Ascending aorta (tissue), 2 donors: ENCODE measurements at places on chromosomes 13 and 19.

- H3K27me3 ChIP-seq, result no peaks in the 10 kb centered on the region
- H3K27ac ChIP-seq, result no peak overlapping the region
- DNase-seq, result no peak
These were observed 3.0 kb upstream of the C19orf81 start for GRCh38 chr19:50646074-50646807.

- no peaks in the 10 kb centered on the region for H3K36me3 ChIP-seq
- H3K4me3 ChIP-seq, result no peak overlapping the region
- H3K27me3 ChIP-seq, result no peaks in the 10 kb centered on the region
These were observed 651 bp downstream of the CEACAM7 start for GRCh38 chr19:41687419-41687818.

DNA sequence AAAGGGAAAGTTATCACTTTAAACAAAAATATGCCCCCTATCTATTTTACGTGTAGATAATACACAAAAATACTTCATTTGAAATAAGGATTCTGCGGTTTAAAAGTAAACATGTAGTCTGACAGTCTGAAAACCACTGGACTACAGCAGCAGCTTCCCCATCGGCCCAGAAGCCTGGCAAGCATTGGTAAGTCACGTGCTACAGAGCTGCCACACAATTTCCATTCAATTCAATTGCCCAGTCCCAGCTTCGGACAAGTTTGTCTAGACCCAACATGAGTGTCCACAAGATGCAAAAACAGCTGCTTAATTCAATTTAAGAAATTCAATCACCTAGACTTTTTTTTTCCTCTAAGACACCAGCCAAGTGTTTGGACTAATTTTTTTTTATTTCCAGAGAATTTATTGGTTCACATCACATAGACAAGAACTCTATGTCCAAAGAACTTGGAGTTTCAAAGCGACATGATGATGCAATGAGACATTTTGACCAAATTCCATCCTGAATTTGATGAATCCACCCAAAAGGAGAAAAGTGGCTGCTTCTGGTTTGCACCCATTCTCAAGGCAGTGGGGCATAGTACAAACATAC is 458.9 kb downstream of the COG6 start:
- no peaks in the 10 kb centered on the region for H3K36me3 ChIP-seq
- no peaks in the 10 kb centered on the region for H3K27me3 ChIP-seq
- H3K4me3 ChIP-seq, result no peak overlapping the region
- H3K27ac ChIP-seq, result peak overlapping the region; percentile 81
- no peaks in the 10 kb centered on the region for H3K4me1 ChIP-seq

DNA sequence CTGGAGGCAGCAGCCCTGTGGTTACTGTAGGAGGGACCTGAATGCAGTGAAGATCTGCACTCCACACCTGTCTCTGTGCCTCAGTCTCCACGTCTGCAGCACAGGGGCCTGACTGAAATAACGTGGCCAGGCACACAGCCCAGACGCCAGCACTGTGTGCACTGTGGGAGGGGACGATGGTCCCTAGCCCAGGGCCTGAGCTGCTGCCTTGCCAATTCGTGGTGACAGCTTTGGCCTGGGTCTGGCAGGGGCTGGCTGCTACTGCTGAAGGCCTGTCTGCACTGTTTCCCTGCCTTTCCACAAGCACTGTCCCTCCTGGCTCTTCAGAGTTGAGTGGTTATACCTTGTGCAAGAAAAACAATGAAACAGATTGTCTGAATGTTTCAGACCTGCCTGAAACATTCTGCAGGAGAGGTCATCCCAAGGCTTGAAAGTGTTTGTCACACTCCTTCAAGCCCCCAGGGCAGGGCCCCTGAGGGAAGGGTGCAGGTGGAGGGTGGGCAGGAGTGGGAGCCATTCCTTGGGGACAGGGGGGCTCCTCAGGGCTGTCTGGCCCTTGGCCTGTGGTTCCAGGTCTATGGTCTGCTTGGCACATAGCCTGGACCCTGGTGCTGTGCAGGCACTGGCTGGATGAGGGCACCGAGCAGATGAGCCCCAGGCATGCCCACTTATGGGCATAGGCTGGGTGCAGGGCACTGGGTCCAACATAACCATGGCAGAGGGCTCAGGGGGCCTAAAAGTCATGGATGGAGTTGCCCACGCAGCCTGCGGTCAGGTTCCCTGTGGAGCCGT is 38.7 kb upstream of the LDLR start:
- no peaks in the 10 kb centered on the region for H3K27me3 ChIP-seq
- DNase-seq, result no peak

DNA sequence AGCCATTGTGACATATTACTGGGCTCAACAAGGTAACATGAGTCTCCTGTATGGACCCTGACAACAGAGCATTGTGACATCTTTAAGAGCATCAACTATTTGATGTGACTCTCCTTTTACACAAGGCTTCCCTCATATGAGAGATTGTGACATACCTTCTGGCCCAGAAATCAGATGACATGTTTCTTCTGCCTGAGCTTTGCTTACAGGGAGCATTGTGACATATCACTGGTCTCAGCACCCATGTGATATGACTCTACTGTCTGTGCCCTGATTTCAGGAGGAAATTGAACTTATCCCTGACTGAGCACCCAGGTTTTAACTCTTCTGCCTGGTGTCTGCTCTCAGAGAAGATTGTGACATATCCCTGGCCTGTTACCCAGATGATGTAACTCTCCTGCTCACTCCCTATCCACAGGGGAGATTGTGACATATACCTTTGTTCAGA is 15.9 kb upstream of the ZNF681 start:
- H3K4me3 ChIP-seq, result no peak overlapping the region
- no peaks in the 10 kb centered on the region for H3K27me3 ChIP-seq
- no peak overlapping the region for H3K27ac ChIP-seq
- H3K4me1 ChIP-seq, result no peaks in the 10 kb centered on the region
- no peak for DNase-seq

DNA sequence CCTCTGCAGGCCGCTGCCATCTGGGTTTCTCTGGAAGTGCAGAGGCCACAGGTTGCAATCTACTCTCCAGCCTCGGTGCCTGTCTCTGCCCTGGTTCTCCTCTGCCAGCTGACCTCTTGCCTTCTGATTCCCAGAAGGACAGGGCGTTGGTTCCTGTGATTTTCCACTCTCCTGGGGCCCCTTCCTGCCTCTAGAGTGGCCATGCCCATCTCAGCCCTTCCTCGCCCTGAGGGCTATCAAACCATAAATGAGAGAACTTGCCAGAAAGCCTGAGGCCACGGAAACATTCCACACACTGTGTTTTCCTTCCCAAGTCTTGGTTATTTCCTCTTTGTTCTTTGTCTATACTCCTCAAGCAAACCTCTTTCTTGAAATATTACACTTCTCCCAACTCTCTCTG is 146.2 kb downstream of the SHISA2 start:
- H3K36me3 ChIP-seq, result no peaks in the 10 kb centered on the region
- H3K27me3 ChIP-seq, result no peaks in the 10 kb centered on the region
- H3K4me3 ChIP-seq, result no peak overlapping the region
- no peaks in the 10 kb centered on the region for H3K4me1 ChIP-seq
- no peak overlapping the region for H3K27ac ChIP-seq

DNA sequence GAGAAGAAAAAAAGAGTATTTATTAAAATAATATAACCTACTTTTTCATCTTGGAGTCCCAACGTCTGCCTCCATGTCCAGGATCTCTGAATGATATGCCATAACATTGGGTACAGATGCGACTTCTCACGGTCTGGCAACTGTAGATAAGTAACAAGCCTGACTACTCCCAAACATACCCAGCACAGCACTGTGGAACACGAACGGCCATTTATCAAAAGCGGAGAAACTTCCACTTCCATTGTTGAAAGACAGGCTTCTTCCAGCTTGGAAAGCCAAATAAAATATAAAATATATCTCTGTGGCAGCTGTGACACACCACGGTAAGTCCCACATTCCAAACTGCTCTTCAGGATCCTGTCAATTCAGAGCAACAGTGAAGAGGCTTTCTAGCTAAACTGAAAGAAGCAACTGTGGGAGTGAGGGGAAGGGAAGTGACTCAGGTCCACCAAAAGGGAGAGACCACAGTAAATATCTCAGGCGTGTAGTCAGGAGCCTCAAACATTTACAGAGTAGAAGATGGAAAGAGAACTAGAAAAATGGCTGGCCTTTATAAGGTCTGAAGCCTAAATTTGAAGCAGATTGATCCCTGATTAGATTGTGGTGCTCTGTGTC is 331.7 kb downstream of the LIG4 start:
- H3K27me3 ChIP-seq, result no peaks in the 10 kb centered on the region
- H3K4me1 ChIP-seq, result no peaks in the 10 kb centered on the region
- H3K27ac ChIP-seq, result no peak overlapping the region
- no peak overlapping the region for H3K4me3 ChIP-seq

GRCh38 chr13:98595134-98595533 is 18.2 kb upstream of the STK24 start:
- no peaks in the 10 kb centered on the region for H3K4me1 ChIP-seq
- no peak for DNase-seq
- H3K27ac ChIP-seq, result no peak overlapping the region
- H3K27me3 ChIP-seq, result no peaks in the 10 kb centered on the region
- H3K36me3 ChIP-seq, result no peaks in the 10 kb centered on the region
- no peak overlapping the region for H3K4me3 ChIP-seq

- no peak for DNase-seq
- peak overlapping the region; percentile 45 for H3K27ac ChIP-seq
- peaks cover 8% of the 10 kb centered on the region for H3K4me1 ChIP-seq
- no peak overlapping the region for H3K4me3 ChIP-seq
These were observed 127.7 kb downstream of the FRY start for GRCh38 chr13:32159137-32159869.
